ENCODE measurements at places on chromosomes 12 and 14.

DNA sequence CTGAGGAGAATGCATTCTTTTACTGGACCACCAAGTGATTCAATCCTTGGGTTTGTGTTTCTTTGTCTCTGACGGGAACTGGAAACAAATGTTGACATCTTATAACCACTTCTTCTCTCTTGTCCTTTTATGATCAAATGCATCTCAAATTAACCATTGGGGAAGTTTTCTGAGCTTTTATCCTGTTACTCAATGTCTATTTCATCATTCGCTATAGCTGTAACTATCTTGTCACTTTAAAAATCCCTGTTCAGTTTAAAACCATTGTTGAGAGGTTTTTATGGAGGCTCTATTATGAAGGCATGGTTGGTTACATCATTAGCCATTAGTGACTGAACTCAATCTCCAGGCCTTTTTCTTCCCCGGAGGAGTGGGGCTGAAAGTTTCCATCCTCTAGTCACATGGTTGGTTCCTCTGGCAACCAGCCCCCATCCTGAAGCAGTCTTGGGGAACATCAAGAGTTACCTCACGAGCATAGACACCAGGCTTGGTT lies 2.7 kb upstream of the CLEC6A start:
- no peak for ATAC-seq

GRCh38 chr12:90280564-90281058 lies 572.0 kb upstream of the ATP2B1 start:
- no peak for ATAC-seq

DNA sequence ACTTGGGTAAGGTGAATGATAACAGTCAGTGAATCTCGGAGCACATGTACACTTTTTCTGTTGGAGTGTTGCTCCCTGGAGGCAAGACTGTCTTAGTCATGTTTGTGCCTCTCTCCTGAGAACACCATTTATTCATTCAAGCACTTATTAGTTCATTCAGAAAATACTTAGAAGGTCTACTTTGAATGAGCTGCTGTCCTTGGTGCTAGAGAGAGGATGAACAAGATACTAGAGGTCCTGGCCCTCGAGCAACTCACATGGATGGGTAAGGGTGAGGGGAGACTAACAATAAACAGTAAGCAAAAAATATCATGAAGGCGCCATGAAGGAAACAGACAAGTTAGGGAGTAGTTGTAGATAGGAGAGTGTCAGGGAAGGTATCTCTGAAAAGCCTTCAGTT lies 17.1 kb upstream of the SAMD4A start:
- ATAC-seq, result no peak

GRCh38 chr12:62689042-62689839 lies 222.6 kb downstream of the MON2 start:
- no peak for ATAC-seq

- no peak for ATAC-seq
These were observed 5.7 kb downstream of the TMEM19 start for GRCh38 chr12:71691504-71692129.

DNA sequence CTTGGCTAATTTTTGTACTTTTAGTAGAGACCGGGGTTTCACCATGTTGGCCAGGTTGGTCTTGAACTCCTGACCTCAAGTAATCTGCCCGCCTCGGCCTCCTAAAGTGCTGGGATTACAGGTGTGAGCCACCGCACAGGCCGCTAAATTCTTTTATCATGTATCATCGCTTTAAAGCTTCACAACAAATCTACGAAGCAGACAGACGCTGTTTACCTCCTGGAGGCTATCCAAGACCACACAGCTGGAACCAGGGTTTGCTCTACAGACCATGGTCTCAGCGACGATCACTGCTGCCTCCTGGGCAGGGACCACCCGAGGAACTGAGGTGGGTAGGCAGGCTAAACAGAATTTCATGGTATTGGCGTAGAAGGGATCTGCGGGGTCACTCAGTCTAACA lies 27.2 kb downstream of the KRT80 start:
- ATAC-seq, result no peak

GRCh38 chr12:49537231-49537751 lies 1.5 kb upstream of the KCNH3 start:
- no peak for ATAC-seq

DNA sequence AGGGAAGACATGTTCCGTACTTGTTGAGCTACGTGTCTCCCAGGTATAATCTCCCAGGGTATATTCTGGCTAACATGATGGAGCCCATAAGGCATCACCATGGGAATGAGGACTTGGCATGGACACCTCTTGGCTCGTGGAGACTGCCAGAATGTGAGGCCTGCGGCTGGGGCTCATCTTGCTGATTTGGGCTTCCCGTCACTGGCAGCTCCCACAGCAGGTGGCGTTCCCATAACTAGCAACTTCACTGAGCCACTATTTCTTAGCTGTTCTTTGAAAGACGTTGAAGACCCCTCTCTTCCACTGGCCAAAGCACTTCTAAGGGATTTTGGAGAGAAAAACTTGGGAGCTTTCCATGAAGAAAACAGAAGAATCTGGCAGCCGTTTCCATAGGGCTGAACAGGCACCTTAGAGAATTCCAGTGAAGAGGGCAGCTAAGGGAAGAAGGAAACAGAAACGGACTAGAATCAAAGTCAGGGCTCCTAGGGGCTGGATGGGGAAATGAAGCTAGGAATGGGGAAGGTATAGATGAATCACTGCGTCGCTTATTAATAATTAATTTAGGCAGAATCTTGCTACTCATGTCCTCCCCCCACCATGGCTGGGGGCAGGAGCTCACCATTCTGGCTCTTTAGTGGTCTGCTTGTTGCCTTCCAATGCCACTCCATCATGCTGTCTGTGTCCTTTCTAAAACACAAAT lies 39.7 kb upstream of the FOS start:
- no peak for ATAC-seq

- ATAC-seq, result no peak
These were observed 140.1 kb downstream of the DHRS2 start for GRCh38 chr14:23776296-23776695.

DNA sequence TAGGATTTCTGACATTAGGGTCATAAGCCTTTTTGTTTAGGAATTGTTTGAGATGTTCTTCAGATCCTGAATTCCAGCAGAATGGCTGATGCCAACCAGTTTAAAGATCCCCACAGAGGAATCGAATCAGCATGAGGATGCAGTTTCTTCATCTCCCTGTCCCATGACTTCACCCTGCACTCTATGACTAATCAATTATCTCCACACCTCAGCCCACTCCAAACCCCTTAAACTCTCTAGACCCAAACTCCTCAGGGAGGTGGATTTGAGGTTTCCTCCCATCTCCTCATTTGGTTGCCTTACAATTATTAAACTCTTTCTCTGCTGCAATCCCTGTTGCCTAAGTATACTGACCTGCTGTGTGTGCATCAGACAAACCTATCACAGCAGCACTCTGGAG lies 86.5 kb upstream of the CRY1 start:
- no peak for ATAC-seq

DNA sequence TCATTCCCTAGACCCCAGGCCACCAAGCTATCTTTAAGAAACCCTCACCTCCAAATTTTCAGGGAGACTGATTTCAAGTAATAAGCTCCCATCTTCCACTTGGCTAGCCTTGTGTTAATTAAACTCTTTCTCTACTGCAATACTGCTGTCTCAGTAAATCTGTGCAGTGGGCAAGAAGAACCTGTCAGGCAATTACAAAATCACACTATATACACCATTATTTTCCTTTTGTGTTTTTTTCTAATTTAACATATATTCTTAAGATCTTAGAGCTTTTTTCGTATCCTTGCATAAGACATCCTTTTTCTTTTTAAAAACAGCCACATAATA lies 7.7 kb upstream of the GOLGA5 start:
- ATAC-seq, result no peak

All from SK-N-SH treated with all-trans-retinoic acid at 6 μM for 48 hours (cell line).